PC-3 (cell line): ENCODE measurements at places on chromosomes 4 and X.
A peak's percentile ranks its signal among the peaks of the same experiment; 100 is the strongest.

- no peak for DNase-seq
Measured at GRCh38 chrX:12579311-12579710, 211.9 kb upstream of the PRPS2 start.

DNA sequence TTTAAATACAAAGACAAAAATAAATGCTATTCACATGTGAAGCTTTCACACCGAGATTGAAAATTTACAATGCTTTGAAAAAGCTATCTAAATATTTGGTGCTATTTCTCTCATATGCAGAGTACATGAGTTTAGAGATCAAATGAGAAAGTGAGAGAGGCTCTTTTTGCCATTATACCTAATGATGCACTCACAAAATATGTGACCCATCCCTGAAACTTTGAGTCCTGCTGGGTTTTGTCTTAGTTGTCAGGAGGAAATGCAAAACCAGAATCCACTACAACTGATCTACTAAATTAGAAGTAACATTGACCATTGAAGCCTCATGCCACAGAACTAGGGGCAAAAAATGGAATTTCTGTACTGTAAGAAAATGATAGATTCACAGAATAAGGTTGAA is 251.7 kb downstream of the MAPK10 start:
- peak; percentile 9 for DNase-seq

DNA sequence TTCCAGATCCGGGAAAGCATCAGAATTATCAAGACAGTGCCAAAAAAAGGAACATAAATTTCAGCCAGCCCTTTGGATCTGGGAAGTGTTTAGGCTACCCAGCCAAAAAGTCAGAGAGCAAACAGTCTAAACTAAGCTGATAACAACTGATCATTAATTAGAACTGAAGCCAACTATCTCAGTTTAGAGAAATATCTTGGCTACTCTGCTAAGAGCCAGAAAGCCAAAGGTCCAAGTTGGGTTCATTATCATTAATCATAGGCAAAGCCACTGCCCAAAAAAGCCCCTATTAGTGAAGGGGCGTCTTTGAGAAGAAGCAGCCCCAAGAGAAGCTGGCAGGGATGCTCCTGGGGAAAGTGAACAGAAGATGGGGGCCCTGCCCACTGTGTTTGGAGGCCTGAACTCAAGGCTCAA is 37.0 kb upstream of the SHISA3 start:
- no peak for DNase-seq

- no peak for DNase-seq
Measured at GRCh38 chr4:183082053-183082452, 17.0 kb upstream of the WWC2 start.
